ENCODE measurements at places on chromosomes 2 and 18.
A peak's percentile ranks its signal among the peaks of the same experiment; 100 is the strongest.

- DNase-seq: no peak
These were observed 194.9 kb upstream of the KYNU start for GRCh38 chr2:142682528-142682927.

DNA sequence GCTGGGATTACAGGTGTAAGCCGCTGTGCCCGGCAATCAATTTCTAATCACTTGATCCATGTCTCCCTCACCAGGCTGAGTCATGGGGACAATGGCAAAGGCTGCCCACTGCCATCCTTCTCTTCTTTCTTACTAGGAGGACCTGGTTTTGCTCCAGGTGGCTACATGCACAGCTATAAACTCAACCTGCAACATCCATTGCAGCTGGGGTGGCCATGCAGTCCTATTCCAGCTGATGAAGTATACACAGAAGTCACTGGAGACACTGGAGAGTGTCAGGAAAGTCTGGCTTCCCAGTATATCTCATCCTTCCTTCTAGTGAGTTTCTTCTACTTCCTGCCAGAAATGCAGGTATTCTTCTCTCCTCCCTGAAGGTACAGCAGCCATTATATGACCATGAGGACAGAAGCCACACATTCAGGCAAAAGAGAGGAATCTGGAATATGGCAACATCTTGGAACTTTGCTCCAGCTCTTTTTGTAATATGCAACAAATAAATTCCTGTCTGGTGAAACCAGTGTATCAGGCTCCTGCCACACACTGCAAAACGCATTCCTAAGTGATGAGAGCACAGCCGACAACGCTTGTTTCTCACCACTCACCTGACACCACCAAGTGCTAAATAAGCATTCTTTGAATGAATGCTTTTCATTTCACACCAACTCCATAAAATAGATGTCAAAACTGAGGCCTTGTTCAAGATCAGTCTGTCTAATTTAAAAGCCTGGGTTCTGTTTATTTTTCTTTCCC, 32.3 kb downstream of the SCTR start:
- DNase-seq: no peak

DNA sequence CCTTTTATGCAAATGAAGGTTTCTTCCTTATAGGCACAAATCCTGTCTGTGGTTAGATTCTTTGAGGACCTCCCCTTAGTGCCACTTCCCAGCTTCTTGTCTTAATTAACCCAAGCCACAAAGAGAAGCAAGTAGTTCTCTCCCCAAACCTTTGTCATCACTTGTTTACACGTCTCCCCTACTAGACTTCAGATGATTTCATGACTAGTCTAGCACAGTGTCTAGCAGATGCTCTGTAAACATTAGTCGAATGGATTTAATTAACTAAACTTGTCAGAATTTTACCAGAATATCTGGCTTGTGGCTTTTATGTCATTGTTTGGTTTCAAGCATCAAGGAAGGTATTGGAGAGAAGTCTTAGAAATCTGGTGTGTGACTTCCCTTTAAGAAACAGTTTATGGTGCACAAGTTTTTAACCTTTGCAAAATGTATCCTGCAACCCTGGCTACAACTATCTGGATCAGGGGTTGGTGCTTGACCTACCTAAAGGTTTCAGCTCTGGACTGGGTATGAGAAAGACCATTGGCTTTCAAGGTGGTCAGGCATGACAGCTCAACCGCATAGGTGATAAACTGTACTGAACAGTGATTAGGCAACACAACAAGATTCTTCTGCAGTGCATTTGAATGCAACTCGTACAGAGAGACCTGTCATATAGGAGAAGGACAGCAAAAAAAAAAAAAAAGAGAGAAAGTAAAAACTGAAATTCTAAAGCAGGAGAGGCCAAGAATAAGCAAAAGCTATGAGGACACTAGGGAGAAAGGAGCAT, 93.2 kb upstream of the CCDC150 start:
- DNase-seq: no peak

DNA sequence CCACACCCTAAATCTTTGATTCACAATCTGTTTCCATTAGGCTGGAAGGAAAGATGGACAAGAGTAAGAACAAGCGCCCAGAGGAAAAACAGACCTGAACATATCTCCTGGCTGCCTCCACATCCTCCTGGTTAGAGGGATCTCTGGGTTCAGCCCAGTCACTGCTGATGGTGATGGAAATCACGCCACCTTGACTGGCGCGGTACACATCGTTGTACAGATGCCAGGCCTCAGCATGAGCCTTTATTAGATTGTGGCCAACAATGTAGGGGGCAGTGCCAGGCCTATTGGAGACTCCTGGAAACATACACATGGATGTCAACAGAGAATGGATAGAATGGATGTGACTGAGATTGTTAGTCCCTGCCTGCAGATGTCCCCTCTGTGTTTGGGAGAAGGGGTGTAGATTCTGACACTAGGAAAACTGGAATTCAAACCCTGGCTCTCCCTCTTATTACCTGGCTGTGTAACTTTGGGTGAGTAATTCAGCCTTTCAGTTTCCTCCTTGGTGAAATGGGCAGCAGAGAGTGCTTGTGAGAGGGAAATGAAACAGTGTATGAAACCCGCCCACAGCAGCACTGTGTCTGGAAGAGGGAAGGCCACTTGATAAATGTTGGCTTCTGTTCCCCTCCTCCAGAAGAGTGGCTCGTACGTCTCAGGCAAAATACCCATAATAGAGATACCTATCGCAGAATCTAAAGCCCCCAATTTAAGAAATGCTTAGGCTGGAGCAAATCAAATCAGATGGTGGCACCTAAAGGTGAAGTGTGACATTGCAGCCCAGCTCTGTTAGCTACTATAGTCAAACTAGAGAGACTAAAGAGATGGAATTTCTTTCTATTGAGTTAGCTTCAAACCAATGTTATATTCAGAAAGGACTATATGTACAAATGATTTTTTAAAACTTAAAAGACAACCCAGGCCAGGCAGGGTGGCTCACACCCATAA, 36.2 kb downstream of the LCT start:
- DNase-seq: no peak

DNA sequence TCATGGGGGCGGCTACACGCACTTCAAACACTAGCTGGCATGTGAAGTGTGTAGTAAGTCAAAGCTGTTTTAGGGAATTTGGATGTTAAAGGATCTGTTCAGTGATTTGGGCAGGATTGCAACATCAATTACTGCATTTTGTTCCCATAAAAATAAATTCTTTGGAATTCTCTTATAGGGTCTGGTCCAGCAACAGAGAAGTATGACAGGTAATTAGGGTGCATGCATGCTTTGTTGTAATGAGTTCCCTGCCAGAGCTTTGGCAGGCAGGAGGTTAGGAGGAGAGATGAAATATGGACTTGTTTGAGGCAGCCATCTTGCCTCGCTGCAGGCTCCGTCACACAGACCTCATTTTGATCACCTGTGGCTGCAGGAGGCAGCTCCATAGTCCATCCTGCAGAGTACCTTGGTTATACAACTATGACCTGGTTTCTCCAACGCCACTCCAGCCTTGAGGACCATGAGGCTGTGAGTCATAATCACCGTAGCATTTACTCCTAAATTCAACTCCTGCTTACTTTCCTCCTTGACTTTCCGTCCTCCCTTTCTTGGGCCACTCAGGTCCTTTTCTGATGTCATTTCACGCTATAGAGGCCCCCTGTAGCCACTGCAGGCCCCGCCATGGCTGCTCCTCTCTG, 26.5 kb upstream of the EML4 start:
- no peak for DNase-seq

GRCh38 chr2:74834792-74835755, 1.1 kb downstream of the HK2 start:
- DNase-seq: peak; percentile 80

DNA sequence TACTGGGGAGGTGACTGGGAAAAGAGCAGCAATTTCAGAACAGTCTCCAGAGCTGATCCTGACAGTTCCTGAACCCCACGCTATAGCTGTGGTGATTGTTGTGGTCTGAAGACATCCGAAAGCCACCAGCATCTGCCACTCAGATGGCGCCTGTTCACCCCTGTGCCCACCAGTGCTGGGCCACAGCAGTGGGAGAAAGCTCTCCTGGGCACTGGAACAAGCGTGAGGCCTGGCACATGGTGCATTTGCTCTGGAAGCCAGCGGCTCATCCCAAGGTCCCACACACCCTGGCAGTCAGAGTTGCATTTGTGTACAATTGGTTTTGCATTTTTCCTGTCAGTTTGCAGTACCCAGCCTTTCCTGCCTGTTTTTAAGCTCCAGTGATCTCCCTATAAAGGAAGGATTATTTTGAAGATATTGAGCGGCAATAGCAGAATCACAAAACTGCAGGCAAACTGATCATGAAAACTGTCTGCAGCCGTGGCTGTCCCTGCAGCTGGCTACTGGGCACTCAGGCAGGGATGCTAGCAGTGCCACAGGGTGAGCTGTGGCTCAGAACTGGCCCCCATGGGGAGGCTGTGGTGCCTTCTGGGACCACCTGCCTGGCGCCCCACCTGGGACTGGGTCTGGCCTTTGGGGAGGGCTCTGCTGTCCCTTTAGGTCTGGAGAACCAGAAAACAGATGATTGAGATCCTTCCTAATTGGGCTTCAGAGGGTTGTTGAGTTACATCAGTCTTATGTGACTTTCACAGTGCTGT, 30.1 kb downstream of the IMPA2 start:
- DNase-seq: no peak

DNA sequence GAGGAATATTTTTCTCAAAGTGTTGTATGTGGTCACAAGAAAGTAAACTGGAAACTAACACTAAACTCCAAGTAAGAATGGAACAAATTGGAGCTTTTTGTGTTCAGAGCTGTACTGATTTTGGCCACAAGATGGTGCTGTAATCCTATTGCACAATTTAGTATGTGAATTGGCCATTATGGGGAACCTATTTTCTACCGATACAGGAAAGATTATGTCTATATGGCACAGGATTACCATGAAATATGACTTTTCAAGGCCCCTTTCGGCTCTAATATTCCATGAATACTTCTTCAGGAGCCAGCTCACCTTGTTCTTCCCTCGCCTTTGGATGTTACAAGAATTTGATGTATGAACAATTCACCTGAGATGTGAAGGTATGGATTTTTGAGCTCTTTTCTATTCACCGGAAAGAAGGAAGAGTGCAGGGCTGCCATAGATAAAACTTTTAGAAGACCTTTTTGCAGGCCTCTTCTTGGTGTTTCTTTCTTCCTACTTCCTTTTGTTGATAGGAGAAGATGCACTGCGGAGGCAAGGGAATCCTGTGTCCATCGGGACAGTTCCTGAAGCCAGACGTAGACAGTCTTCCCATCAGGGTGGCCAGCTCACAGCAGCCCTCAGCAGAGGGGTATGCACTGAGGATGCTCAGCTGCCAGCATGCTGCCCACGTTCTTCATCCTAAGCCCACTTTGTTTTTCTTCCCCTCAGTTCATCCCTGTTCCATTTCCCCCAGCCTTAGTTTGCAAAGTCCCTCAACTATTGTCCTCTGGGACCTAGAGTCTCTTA, 13.3 kb downstream of the MRPL44 start:
- DNase-seq: peak; percentile 74

GRCh38 chr2:73939419-73939818, 12.7 kb downstream of the DGUOK start:
- DNase-seq: peak; percentile 41

All from stimulated activated CD8-positive, alpha-beta memory T cell treated with anti-CD3 and anti-CD28 coated beads, Interleukin-4, amount 100 ng/mL, for 48 hours (primary cell).